ENCODE measurements at places on chromosomes 12 and 14. TPM values are rescaled to one million over a fixed set of nuclear protein-coding genes. Genes with fewer than 3 reads are reported as not detected.

KRT83 gene
- total RNA-seq = not detected

AGAP2 gene
- total RNA-seq = not detected

LMNTD1 gene
- not detected for total RNA-seq

GNB3 gene
- 0.29 TPM for total RNA-seq

SDR9C7 gene
- total RNA-seq = not detected

NEUROD4 gene
- total RNA-seq = not detected

MGP gene
- total RNA-seq = 9.3 TPM

C12orf42 gene
- not detected for total RNA-seq

FAM186B gene
- total RNA-seq = not detected

COX8C gene
- not detected for total RNA-seq

- DNase-seq = peak; percentile 26
Measured at GRCh38 chr12:69252033-69252432, 12.7 kb downstream of the CPSF6 start.

GRCh38 chr12:93803424-93803807 is 126.2 kb downstream of the CRADD start:
- no peak for DNase-seq

GRCh38 chr12:6387541-6387940 is 3.6 kb downstream of the LTBR start:
- no peak for DNase-seq

DNA sequence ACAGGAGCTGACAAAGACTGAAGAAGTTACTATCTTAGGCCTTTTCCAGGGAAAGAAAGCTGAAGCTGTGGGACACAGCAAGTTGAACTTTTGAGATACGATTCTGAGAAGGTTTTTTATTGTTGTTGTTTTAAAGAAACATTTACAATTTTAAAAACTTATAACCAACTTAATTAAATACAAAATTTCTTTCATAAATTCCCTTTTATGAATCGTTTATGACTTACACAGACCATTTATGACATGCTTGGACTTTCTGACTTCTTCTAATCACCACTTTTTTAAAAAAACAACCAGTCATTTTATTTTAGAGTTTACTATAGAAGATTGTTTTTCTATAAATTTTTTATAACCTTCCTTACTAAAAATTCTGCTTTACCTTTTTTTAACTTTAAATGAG is 68.7 kb downstream of the DHRS2 start:
- DNase-seq = peak; percentile 3

DNA sequence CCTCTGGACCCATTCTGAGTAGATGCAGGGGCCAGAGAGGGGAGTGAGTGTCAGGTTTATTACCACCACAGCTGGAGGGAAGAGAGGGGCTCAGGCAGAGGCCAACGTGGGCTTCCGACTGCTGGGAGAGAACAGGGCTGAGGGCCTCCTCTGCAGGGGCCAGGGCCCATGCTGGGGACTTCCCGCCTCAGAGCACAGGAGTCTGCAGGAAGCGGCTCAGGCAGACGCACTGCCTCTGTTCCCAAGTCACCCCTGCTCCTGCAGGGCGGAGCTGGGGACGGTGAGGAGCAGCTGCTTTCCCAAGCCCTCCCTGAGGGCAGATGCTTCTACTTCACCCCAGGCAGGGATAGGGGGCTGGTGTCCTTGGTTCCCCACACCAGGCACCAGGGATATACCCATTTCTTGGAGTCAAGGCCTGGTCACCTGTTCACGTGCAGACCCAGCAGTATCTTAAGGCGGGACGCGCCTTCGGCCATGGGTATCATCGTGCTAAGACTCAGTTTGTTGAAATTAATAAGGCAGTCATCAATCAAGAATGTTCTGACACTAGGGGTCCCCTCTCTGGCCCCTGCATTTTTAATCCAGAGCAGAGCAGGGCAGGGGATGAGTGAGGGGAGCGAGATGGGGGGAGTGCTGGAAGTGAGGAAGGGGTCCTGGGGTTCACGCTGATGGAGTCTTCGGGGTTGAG is 100.0 kb downstream of the PIWIL1 start:
- DNase-seq = no peak

DNA sequence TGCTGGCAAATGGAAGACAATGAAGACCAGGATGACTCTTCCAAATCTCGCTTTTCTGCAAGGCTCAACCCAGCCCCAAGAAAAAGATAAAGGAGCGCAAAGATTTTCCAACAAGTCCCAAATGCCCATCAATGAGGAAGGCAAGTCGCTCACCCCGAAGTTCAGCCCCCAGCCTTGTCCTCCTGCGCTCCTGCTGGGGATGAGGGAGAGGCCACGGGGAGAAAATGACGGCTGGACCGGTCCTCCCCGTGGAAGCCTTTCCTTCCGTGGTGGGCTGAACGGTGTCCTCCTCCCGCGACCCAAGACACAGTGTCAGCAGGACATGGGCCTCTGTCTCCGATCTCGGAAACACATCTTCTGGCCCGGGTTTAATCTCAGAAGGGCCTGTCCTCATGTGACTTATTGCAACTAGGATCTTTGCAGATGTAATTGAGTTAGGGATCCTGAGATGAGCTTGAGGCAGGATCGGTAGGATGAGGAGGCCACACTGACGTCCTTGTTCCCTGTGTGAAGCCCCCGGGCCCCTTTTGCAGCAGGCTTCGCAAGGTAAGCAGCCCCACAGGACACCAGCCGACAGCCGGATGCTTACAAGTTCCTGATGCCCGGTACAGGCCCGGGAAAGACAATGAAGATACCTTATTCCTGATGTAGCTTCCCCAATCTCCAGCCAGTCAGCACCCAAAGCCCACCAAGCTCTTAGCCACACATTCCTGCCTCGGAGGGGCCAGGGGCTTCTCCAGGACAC is 64.2 kb downstream of the GALNT9 start:
- no peak for DNase-seq

GRCh38 chr12:50213439-50213838 is 46.3 kb upstream of the CERS5 start:
- DNase-seq = no peak

DNA sequence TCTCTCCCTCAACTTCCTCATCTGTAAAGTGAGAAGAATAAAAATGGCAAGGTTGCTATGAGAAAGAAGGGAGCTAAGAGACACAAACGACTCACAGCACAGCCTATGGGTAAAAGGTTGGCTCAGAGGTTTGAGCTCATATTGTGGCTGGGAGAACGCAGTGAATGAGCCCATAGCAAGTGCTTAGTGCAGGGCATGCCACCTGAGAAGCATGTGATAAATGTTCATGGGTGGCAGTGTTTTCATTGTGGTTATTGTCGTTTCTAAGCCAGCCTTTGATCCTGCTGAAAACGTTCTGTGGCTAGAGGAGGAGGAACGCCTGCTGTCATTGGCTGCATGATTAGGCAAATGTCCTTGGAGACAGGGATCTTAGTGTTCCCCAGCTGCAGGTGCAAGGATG is 150.4 kb downstream of the KSR2 start:
- no peak for DNase-seq

- DNase-seq = no peak
Measured at GRCh38 chr14:87014856-87015255, 978.1 kb downstream of the GALC start.

DNA sequence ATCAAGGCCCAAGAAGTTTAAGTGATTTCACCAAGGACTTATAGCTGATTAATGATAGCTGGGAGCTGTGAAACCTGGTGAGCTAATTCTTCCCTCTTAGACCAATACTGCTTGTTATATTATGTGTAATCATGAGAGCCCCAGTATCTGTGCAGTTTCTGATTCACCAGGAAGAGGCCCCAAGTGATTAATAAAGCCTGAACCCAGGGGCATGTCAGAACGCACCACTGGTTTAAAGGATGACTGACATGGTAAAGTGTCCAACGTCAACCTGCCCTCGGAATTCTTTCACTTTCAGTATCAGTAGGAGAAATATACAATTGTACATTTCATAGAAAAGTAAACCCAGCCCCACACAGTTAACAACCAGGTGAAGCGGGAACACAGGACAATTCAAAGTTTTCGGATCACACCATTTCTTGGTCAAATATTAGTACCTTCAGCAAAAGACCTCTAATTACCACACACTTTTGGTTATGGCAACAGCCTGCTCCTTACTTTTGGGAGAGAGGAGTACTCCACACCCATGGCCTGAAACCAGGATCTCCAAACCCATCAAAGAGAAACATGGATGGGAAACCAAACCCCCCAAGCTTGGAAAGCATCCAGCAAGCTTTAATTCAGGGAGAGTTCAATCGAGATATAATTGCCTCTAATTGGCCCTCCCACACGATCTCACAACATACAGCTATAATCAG is 28.5 kb downstream of the TMCC3 start:
- peak; percentile 81 for DNase-seq

GRCh38 chr12:51944608-51945233 is 6.8 kb upstream of the ACVR1B start:
- DNase-seq = no peak

DNA sequence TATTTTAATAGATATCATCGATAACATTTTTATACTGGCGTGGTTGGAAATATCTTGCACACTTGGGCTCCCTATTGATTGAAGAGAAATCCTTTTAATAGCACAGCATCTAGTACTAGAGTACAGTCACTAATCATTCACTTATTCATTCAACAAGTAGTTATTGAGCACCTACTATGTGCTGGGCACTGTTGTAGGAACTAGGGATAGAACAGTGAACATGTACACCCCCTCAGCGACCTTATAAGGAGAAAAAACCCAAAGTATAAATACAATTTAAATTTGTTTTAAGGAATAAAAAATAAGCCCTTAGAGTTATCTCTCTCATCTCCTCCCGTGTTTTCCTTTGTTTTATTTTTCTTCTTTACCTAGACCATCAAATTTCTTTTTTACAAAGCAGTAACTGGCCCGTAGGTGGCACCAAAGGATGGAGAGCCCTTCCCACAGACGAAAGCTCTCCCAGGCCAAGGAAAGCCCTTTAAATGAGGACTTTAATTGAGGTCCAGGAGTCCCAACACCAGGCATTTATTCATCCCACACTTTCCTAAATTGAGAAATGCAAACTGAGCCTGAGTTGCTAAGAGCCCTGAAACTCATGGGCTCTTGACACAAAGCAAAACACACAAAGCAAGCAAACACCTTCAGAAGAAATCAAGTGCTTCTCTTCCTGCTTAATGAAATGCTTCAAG is 29.0 kb downstream of the PEBP1 start:
- DNase-seq = no peak

DNA sequence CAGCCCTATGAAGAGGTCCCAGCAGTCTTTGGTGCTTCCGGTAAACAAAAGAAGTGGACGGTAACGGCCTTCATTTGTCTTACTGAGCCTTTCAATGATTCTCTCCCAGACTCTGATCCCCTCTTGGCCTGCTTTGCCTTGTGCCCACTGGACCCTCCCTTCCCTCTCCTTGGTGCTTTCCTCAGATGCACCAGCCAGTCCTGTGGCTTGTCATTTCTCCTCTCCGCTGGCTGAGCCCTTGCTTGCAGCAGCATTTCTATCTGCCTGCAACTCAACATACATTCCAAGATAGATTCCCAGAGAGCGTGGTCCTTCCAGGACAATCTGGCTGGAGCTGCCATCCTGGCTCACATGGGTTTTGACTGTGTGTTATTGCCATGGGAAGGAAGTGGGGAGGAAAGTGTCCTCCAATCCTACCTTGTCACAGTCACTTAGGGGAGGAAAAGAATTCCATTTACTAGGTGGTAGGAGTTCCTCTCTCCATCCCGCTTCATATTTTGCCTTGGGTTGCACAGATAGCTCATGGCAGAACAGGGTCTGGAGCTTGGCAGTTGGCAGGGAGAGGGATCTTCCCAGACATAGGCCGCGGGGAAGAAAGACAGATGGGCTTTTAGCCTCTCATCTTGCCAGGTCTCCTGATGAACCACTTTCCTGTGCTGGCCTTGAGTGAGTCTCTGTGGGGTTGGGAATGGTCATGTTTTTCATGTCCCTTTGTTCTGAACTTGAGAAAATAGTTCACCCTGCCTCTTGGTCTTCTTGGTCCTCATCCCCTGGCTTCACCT is 92.8 kb upstream of the KCNA1 start:
- DNase-seq = no peak

GRCh38 chr12:58920102-58920960 is at the start of gene LRIG3:
Gene LRIG3 (minus strand): TSS chr12:58920504. CDS start chr12:58920235, 269 bp downstream.
- DNase-seq = peak; percentile 16

DNA sequence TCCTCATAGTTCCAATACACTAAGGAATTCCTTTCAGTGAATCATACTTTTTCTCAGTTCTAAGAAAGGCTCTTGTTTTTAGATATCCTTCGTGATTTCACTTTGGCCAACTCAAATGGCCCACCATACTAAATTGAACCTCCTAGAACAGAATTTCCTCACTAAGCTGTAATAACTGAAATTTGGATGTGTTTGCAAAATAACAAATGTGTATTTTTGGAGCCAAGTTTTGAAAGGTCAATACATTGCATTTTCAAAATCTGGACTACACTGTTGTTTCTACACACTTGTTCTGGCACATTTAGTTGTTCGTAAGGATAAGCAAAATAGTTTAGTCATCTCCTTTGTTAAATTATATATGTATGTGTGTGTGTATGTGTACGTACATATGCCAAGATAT is 439.0 kb upstream of the STXBP6 start:
- DNase-seq = no peak

- no peak for DNase-seq
Measured at GRCh38 chr12:85784096-85784720, 52.0 kb downstream of the RASSF9 start.

- no peak for DNase-seq
Measured at GRCh38 chr14:32710731-32711680, 227.7 kb upstream of the NPAS3 start.

DNA sequence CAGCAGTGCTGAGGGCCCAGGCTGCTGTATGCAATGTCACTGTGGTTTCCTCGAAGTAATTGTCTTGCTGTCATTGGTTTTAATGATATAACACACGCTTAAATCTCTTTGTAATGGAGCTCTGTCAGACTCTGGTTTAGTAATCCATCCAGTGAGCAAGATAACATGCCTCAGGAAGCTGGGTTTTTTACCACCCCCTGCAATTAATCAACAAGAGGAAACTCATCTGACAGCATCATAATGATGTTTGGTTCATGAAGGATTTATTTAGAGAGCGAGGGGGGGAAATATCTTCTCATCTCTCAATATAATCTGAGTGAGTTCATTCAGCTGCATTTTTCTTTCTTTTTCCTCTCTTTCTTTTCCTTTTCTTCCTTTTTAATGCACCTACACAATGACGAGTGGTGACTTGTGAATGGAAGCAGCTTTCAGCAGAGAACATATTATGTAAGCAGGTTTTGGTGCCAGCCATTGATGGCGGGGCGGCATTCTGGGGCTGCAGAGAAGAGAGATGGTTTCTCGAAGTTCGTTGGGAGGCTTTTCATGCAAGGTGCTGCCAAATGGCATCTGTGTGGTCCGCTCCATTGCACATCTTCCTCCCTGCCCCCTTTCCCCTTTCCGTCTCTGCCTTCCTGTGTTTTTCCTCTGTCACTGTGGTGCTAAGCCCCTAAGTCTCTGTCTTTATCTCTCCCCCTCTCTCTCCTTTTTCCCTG is 6.7 kb downstream of the RPH3A start:
- no peak for DNase-seq

DNA sequence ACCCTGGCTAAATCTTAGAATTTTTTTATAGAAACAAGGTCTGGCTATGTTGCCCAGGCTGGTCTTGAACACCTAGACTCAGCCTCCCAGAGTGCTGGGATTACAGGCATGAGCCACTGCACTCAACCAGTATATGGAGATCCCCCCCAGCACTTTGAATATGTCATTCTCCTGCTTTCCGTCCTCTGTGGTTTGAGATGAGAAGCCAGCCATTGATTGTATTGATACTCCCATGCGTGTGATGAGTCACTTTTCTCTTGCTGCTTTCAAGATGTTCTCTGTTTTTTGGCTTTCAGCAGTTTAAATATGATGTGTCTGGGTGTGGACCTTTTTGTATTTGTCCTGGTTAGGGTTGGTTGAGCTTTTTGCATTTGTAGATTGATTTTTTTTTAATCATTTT is 75.2 kb upstream of the DNM1L start:
- DNase-seq = no peak

Data from epithelial cell of proximal tubule (primary cell).